Fibroblast of the aortic adventitia (primary cell): ENCODE measurements at places on chromosomes 7 and 10.

- no peak for DNase-seq
Observed at GRCh38 chr10:119520283-119520682, 22.2 kb downstream of the RGS10 start.

- no peak for DNase-seq
Observed at GRCh38 chr10:32314588-32314987, 32.4 kb downstream of the EPC1 start.

DNA sequence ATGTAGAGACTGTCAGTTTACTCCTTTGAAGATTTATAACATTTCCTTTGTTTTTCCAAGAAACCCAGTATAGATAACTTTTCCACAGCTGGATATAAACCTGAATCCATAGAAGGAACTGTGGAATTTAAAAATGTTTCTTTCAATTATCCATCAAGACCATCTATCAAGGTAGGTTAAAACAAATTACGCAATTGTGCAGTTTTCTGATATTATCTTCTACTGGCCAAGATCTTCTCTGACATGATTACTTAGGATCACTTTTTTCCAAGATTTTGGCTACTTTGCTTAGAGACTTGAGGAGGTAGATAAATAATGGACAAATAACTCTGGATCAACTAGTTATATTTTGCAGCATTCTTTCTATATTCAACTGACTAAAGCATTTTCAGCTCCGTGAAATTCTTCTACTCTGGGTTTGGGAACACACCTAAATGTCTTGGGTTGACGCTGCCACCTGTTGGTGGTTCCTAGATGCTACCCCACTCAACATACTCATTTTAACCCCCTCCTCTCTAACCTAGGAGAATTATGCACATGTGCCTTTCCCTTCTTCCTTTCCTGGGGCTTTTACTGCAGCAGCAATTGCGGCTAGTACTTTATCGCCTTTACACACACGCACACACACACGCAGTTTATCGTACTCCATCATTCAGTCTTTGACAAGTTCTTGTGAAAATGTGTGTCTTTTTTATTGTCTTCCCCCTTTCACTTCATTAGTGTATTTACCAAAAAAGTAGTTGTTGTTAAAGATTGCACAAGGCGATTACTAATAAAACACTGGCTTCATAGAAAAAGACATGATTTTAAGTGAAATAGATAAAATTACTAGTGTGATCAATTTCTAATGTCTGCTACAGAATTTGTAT, 32.7 kb downstream of the ABCB5 start:
- DNase-seq, result peak; percentile 47

GRCh38 chr7:132255115-132255797, 321.0 kb downstream of the PLXNA4 start:
- DNase-seq, result no peak

GRCh38 chr10:60459701-60460457, 70.2 kb upstream of the ANK3 start:
- DNase-seq, result no peak

- peak; percentile 61 for DNase-seq
Observed at GRCh38 chr10:112532189-112532588, 85.2 kb downstream of the VTI1A start.
